ENCODE measurements at places on chromosomes 2 and 18.

- no peak for DNase-seq
Observed at GRCh38 chr18:76374330-76375281, 120.4 kb downstream of the ZNF516 start.

GRCh38 chr2:72078773-72079172 lies 68.9 kb downstream of the CYP26B1 start:
- DNase-seq = no peak

- DNase-seq = no peak
Observed at GRCh38 chr2:29632018-29632417, 289.4 kb downstream of the ALK start.

GRCh38 chr2:47803363-47803762 lies 20.4 kb downstream of the MSH6 start:
- DNase-seq = no peak

DNA sequence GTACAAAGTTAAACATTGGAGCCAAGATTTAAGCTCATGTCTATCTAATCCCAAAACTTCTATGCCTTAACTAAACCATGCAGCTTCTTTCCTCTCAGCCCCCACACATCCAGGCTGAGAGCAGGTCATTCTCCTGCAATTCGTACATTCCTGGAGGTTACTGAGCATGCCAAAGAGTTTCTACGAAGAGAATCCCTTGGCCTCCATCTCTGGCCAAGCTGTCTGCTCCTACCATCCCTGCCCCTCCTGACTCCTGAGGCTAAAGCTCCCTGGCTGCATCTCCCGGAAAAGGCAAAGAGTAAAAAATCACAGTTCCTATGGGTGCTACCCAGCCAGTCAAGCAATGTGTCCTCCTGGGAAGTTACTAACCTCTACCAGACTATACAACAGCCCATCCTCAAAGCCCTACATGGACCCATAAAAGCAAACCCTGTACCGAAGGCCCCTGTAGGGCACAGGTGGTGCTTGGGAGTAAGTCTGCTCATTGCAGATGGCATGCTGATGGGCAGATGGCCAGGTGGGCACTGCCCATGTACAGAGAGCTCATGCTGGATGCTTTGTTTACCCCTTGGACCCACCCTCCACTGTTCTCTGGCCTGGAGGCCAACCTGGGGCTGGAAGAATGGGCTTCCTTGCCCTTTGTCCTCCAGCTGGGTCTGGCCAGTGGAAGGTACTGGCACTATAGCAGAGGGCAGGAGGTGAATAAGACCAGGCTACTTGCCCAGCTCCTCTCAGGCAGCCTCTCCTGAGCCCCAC lies 99.5 kb downstream of the TTC32 start:
- no peak for DNase-seq

GRCh38 chr2:1676091-1676912 lies 68.0 kb downstream of the PXDN start:
- DNase-seq = no peak

- peak; percentile 20 for DNase-seq
Observed at GRCh38 chr2:211745295-211746097, 793.1 kb downstream of the ERBB4 start.

DNA sequence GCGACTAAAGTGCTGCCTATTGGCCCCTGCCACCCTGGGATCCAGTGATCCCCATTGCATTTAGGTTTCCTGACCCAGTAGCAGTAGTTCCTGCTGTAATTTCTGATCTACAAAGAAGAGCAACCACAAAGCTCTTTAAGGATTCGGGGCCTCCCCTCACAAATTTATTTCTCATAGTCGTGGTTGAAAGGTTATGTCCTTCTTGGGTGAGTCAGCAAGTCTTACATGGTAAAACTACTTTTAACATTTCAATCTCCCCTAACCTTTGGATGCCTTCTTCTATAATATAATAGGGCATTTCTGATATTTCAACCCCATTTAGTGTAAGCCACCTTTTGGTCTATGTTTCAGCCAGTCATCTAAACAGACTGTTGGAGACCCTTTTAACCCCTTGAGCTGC lies 14.9 kb downstream of the PIKFYVE start:
- DNase-seq = no peak

DNA sequence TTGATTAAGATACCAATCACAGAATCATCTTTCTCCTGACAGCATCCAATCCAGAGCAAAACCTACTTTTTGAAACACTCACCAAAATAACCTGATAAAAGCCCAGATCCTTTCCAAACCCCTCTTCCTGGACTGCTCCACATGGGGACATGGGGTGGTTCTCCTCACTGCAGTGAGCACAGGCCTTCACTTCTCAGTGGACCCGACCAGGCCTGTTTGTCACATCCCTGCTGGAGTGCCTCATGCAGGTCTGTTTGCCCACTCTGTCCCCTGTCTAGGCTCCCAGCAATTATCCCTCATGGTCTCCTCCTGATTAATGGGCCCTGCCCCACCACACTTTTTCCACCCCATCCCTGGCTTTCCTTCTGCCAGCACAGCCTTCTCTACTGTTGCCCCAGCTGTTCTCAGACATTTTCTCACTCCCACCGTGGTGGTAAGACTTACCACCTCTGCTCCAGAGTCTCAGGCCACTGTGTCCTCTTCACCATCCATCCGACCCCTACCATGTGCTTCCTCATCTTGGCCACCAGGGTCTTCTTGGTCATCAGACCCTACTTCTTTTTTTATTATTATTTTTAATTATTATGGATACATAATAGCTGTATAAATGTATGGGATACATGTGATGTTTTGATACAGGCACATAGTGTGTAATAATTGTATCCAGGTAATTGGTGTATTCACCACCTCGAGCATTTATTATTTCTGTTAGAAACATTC lies 21.1 kb downstream of the MRPL30 start:
- DNase-seq = no peak

DNA sequence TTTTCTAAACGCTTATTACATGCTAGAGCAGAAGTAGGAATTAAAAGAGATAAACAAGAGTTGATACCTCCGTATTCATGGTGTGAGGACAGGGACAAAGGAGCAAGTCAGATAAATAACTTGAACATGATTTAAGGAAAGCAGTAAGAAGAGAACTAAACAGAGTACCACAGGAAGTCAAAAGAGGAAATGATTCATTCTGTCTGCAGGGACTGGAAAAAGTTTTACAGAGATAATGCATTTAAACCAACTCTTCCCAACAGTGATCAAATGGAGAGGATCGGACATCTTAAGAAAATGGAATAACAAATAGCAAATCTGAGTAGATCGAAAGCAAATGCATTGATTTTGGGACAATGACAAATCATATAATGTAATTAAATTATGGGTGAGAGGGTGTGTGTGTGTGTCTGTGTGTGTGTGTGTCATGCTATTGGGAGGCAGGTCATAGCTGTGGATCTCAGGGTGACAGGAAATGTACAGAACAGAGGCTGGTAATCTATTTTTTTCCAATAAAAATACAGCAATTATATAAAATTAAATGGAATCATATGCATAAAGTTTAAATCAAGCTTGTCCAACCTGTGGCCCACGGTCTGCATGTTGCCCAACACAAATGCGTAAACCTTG lies 113.4 kb downstream of the MC4R start:
- DNase-seq = no peak

GRCh38 chr2:112690853-112691401 lies 29.9 kb upstream of the NT5DC4 start:
- DNase-seq = no peak

Data from iPS DF 19.7 (cell line).